ENCODE measurements at places on chromosomes 1 and 21.

DNA sequence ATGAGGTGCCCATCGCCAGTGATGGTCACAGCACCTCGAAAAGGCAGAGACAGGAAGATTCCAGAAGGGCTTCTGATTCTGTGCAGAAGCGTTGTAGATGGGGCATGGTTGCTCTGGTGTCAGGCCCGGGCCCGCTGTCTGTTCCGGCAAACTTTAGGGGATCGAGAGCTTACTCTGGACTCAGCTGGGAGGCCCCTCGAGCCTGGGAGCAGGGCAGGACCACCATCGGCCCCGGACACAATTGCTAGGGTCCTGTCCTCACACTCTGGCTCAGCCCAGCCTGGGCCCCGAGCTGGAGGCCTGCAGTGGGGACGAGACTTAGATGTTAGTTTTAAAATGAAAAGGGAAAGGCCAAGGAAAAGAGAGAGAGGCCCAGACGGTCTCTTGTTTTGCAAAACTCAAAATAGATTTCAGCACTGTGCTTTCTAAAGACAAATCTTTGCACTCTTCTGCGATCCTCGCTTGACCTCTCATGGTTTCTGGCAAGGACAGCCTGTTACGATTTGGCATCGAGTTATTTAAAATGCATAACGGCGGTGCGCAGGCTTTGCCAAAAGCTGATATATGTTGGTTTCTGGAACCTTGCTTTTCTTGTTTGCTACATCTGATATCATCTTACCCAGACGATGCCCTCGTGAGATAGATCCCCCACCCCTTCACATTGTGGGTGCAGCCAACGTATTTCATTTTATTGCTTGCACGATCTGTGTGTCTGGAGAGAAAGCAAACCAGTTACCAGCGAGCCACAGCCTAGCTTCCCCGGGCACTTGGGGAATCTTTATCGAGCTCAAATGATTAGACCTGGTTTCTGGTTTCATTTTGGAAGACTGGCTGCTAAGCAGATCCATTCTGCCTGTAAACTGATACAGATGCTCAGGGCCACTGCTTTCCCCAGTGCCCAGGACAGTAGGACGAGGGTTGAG, 58.0 kb downstream of the PRDM16 start:
- no peak for DNase-seq

GRCh38 chr1:183859119-183859518, 54.2 kb downstream of the RGL1 start:
- DNase-seq: no peak

- no peak for DNase-seq
Measured at GRCh38 chr1:6996371-6996770, 211.1 kb downstream of the CAMTA1 start.

GRCh38 chr1:171653796-171654195, 1.3 kb upstream of the MYOC start:
- peak; percentile 36 for DNase-seq

DNA sequence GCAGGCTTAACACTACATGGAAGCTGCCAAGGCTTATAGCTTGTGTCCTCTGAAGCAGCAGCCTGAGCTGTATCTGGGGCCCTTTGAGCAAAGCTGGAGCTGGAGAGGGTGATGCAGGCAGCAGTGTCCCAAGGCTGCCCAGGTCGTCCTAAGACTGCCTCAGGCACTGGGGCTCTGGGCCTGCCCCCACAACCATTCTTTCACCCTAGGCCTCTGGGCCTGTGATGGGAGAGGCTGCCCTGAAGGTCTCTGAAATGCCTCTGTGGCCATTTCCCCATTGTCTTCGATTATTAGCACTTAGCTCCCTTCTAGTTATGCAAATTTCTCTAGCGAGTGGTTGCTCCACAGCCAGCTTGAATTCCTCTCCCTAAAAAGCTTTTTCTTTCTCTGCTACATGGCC, 142.0 kb downstream of the LRIG2 start:
- DNase-seq: no peak

DNA sequence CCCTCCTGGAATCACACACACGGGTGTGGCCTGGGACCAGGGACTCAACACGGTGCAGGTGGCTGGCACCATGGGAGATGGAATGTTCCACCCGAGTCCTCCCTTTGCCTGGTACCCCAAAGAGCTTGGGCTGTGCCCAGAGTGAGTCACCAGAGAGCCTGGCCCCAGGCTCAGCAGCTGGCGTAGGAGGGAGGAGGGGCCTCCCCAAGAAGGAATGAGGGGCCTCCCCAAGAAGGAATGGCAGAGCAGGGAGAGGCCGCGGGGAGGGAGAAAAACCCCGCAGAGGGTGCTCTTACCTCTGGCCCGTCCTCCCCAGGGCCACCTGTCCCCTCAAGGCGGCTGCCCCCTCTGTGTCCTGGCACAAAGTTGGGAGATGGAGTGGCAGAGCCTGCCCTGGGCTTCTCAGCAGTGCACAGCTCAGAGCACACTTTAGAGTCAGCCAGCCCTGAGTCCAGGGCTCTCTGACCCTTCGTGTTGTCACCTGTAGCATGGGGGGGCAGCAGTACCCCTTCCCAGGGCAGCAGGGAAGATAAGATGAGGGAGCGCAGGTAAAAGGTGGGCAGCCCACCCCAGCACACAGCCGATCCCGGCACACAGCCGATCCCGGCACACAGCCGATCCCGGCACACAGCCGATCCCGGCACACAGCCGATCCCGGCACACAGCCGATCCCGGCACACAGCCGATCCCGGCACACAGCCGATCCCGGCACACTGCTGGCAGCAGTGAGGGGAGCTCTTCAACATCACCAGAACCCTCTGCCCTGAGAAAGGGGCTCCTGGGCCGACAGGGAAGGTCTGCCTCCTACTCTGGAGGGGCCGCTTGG, 20.2 kb upstream of the KCNAB2 start:
- DNase-seq: no peak

DNA sequence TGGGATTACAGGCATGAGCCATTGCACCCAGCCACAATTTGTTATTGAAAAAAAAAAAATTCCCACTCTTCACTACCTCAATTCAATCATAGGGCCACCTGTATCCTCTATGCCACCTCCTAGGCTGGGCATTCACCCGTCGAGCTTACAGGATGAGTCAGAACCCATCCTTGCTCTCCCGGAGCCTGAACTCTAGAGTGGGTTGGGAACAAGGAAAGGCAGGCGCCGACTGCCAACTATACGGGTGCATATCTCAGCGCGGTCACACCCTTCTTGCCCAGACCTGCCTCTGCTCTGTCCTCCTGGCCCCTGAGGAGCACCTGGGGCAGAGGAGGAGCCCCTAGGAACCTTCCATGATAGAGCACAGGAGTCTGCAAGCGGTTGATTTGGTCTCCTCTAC, 21.4 kb upstream of the LBR start:
- DNase-seq: no peak

GRCh38 chr1:25572708-25573590, 29.5 kb downstream of the LDLRAP1 start:
- peak; percentile 79 for DNase-seq

DNA sequence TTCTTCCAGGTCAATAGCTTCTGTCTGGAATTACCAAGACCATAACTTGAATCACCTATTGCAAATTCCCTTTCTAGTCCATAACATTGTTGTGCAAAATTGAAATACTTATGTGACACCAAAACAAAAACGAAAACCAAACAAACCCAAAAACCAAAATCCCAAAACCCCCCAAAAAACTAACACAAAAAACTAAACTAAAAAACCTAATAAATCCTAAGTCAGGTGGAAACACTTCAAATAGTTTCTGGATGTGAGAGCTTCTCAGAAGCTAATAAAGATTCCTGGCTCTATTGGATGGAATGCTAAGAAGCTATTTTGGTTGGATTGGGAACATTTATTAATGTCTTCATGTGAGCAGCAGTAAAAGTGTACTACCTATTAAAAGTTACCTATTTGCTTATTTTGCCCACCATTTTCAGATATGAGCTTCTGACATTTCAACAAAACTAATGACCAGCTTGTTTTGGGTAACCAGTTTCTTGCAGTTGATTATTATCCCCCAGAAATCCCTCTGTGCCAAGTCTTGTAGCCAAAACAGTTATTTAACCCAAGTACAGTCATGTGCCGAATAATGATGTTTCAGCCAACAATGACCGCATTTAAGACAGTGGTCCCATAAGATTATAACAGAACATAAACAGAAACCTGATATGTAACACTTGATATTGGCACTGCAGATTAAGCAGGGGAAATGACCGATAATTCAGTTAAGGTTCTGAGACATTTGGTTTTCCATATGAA, 76.4 kb downstream of the LTN1 start:
- peak; percentile 88 for DNase-seq

DNA sequence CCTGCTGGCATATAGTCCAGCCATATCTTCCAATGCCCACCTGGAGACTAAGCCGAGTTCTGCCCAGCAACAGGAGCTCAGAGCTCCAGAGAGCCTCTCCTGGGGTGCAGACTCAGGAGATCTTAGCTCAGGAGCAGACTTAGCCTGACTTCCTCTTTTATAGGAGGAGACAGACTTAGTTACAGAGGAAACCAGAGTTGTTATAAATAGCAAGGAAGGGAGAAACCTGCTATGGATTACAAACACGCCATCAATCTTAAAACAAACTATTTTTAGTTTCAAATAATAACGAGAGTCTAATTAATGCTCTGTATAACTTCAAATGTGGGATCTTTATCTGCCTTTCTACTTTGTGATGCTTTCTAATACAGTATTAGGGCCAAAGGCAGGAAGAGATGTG, 3.3 kb upstream of the KIF21B start:
- no peak for DNase-seq

GRCh38 chr1:1928231-1929101, 9.4 kb upstream of the TMEM52 start:
- DNase-seq: no peak

DNA sequence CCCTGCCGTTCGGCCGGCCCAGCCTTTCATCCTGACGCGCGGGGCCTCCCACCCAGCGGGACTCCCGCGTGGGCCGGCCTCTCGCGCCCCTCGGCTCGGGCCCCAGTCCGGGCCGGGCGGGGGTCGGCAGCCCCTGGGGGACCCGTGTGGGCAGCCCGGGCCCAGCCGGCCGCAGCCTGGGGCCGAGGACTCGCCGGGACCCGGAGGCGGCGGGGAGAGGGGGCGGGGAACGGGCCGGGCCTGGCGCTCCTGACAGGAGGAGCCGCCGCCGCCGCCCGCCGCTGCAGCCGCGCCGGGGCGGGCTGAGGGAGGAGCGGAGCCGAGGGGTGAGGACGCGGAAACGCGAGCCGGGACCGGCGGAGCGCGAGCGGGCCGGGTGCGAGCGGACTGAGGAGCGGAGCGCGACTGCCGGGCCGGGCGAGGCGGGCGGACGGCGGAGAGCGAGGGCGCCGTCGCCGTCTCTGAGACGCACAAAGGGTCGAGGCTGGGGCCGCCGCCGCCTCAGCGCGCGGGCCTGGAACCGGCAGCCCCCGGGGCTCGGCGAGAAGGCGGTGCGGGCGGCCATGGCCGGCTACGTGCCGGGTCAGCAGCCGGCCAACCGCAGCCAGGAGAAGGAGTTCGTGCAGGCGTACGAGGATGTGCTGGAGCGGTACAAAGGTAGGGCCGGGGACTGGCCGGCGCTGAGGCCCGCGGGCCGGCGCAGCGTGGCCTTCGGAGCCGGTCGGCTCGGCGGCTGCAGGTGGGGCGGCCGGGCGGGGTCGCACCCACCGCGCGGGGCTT, 79.1 kb downstream of the NDUFS5 start:
- DNase-seq: no peak

DNA sequence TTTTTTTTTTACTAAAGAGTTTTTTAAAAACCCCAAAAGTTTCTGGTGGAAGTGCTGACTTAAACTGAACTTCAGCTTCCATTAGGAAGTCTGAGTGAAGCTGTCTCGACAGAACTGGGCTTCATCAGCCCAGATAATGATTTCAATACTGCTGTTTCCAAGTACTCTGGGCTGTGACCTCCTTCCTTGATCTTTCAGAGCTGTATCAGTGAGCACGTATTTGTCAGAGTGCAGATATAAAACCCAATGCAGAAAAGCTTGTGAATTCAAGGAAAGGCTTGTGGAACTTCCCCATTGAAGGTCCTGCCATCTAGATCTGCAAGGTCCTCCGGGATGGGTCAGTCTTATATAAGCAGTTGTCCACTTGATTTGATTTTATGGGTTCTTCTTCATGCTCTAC, 50.1 kb upstream of the RGS21 start:
- no peak for DNase-seq

- DNase-seq: no peak
Measured at GRCh38 chr1:208731981-208732821, 488.0 kb upstream of the PLXNA2 start.

- DNase-seq: no peak
Measured at GRCh38 chr1:230079199-230080024, 12.4 kb downstream of the GALNT2 start.

Measured in cerebellar cortex (tissue), 1 donor.